Stimulated activated CD8-positive, alpha-beta memory T cell treated with anti-CD3 and anti-CD28 coated beads, Interleukin-2, amount 100 ng/mL, for 1 hour (primary cell): ENCODE measurements at places on chromosomes 2 and 18.
A peak's percentile ranks its signal among the peaks of the same experiment; 100 is the strongest.

GRCh38 chr18:13390711-13391110, 172.2 kb downstream of the LDLRAD4 start:
- DNase-seq = no peak

- DNase-seq = no peak
These were observed 54.0 kb downstream of the IWS1 start for GRCh38 chr2:127472268-127472667.

DNA sequence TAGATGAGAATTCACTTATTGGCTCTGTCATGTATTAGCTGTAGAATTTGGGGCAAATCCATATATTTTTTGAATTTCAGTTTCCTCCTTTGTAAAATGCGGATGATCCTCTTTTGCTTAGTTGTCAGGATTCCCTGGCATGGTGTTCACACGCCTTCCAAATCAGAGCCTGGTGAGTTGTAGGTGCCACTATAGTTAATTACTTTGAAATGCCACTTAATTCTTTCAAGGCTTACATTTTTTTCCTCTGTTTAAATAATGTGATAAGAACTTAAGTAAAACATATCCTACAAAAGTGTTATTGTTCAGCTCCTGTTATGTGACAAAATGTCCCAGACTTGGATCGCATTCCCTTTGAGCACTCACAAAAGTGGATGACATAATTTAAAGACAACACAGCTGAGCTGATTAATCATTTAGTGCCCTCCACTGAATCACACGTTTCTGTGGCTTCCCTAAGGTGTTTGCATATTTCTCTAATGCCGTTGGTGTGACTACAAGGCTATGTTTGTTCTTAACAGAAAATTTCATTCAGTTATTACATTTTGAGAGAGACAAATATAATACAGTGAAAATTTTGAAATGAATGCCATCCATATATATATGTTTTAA, 471.2 kb upstream of the CHST9 start:
- DNase-seq = no peak

DNA sequence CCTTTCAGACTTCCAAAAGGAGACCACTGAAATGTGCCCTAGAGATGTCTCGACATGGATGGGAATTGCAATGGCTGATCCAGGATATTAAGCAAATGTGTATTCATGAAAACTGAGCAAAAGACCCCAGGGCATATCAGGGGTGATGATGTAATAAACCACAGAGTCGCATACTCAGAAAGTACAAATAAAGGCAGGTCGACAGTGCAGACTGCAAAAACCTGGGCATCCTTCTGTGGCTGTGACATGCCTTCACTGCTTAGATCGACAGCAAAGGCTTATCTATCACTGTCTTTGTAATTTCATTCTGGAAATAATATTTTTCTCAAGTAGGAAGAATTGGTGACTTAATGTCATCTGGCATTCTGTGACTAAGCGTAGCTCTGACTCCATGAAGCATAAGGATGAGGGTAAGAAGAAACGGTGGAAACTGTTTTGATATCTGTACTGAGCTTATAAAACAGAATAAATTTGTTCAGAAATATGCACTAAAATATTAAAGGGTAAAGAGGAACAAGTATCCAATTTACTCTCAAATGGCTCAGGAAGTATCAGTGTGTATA, 115.6 kb upstream of the NRP2 start:
- no peak for DNase-seq

- no peak for DNase-seq
These were observed 283.0 kb downstream of the MYCN start for GRCh38 chr2:16223161-16223840.

DNA sequence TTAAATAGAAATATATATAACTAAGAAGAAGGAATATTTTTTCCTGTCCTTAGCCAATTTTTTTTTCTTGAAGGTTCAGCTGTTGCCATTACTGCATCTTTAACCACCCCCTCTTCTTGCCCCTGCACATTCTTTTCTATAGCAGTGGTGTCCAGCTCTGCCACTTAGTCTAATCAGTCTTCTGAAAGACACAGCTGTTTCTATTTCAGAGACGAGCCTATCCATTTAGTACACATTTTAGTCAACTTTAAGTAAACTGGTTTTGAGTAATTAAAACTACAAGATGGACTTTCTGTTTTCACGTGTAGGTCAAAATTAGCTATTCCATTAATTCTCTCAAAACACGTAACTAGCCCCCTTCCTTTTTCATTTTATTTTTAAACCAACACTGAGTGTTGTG, 21.0 kb downstream of the SPOPL start:
- DNase-seq = no peak

GRCh38 chr2:13308989-13309388, 592.3 kb downstream of the TRIB2 start:
- DNase-seq = no peak

DNA sequence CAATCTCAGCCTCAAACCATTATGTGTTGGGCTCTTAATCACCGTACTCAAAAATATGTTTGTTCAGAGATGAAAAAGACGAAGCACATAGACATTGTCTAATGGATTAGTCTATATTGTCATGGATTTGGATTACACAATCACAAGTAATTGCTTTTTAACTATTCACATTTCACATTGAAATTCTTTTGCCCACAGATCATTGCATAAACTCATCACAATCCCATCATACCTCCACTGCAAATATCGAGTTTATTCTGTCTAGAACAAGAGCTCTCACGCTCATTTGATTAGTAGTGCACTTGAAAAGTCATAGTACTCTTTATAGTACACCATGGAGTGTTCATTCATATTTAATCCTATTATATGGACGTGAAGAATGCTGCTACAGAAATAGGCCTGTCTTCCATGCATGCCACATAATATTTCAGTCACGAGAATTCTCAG, 97.9 kb upstream of the SOX11 start:
- no peak for DNase-seq

- no peak for DNase-seq
These were observed 11.6 kb downstream of the SRSF7 start for GRCh38 chr2:38739524-38739923.

- no peak for DNase-seq
These were observed 74.8 kb downstream of the TXNL1 start for GRCh38 chr18:56563568-56563967.

GRCh38 chr2:203327901-203328759, at the start of gene ABI2:
TSS of gene ABI2 (plus strand) at chr2:203328394. CDS start at chr2:203328515, 121 bp downstream.
- peak; percentile 41 for DNase-seq

- DNase-seq = no peak
These were observed 16.4 kb downstream of the POU3F3 start for GRCh38 chr2:104870100-104870975.

DNA sequence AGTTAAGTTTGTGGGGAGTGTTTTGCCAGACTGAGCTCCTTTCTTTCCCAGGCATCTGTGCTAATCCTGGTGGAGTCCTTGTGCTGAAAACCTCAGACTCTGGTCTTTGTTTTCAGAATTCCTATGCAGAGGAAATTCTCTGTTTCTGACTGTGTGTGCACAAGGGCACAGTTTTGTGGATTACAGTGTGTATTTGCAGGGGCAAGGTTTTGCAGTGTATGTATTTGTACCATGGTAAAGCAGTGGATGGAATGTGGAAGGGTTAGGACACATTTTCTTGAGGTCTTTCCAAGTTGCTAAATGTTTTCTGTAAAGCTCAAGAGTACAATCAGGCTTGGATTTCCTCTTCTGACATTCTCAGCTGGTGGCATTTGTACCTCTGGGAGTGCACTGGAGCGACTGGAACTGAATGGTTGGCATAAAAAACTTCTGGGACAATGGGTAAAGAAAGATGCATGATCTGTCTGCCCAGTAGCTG, 139.5 kb upstream of the RND3 start:
- DNase-seq = no peak

DNA sequence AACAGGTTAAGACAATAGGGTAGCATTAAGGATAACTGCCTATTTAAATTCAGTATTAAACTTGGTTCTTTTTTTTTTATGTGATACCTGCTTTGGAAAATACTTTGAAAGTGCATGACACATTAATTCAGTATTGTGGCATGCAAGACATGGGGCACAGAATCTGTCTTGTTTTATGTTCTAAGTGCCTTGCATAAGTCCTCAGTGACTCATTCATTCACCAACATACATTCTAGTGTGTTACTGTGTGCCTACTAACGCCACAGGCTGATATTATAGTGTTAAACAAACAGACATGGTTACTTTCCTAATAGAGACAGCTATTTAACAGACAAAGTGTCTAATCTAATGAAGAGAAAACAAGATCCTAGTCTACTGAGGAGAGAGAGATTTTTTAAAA, 91.7 kb downstream of the GCA start:
- no peak for DNase-seq

GRCh38 chr2:207772081-207772843, 2.6 kb upstream of the FZD5 start:
- DNase-seq = peak; percentile 21

GRCh38 chr2:100971221-100971620, 30.9 kb upstream of the RPL31 start:
- DNase-seq = no peak

DNA sequence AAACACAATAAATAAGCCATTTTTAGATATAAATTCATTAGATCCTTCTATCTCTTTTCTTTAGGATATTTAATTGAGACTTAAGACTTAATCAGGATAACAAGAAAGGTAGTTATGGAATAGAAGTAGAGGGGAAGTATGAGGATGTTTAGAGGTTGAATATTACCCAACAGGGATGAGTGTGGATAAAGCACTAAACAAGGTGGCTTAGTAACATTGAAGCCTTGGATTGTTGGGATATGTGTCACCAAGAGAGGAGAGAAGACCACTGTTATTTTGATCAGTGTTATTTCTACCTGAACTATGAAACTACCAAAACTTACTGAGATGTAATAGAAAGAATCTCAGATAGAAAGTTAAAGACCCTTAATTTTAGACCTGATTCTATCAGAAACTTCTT, 405.7 kb downstream of the PIK3C3 start:
- DNase-seq = no peak
